ENCODE measurements at places on chromosomes 2 and 18.
A peak's percentile ranks its signal among the peaks of the same experiment; 100 is the strongest.

DNA sequence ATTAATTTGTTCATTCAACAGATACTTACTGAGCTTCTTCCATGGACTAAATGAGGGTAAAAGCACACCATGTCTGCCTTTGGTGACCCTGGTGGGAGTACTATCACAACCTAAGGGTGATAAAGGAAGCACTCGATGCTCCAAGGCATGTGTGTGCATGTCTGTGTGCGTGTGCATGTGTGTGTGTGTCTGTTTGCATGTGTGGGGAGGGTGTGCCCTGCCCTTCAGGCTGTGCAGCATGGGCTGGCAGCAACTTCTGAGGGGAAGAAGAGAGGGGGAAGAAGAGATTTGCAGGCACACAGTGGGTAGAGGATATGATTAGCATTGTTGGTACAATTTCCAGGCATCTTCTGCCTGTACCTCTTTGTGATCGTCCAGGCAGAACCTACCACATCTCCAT is 121.6 kb downstream of the ACOXL start:
- DNase-seq: no peak

- no peak for DNase-seq
Measured at GRCh38 chr2:240952496-240953246, 45.7 kb upstream of the SNED1 start.

GRCh38 chr2:641872-642815 is 35.1 kb downstream of the TMEM18 start:
- no peak for DNase-seq

DNA sequence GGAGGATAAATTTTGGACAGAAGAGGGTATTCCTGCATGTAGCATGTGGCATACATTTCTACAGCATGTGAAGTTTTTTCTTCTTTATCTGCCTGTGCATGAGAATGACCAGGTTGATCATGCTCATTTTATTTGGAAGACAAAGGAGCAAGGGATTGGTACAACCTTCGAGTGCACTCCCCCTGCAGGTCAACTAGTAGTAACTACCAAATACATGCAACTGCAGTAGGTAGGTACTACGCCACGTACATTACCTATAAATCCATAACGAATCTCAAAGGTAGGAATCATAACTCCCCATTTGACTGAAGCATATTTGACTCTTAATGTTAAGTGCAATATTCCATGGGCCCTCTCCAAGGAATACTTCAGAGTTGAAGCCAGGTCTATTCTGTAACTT is 763.9 kb downstream of the TSN start:
- DNase-seq: no peak

GRCh38 chr2:37670378-37671008 is 949 bp downstream of the CDC42EP3 start:
- DNase-seq: no peak

GRCh38 chr2:233419602-233420391 is 65.5 kb downstream of the DGKD start:
- peak; percentile 33 for DNase-seq

GRCh38 chr18:74906184-74906583 is 302.8 kb downstream of the PTGR3 start:
- no peak for DNase-seq

DNA sequence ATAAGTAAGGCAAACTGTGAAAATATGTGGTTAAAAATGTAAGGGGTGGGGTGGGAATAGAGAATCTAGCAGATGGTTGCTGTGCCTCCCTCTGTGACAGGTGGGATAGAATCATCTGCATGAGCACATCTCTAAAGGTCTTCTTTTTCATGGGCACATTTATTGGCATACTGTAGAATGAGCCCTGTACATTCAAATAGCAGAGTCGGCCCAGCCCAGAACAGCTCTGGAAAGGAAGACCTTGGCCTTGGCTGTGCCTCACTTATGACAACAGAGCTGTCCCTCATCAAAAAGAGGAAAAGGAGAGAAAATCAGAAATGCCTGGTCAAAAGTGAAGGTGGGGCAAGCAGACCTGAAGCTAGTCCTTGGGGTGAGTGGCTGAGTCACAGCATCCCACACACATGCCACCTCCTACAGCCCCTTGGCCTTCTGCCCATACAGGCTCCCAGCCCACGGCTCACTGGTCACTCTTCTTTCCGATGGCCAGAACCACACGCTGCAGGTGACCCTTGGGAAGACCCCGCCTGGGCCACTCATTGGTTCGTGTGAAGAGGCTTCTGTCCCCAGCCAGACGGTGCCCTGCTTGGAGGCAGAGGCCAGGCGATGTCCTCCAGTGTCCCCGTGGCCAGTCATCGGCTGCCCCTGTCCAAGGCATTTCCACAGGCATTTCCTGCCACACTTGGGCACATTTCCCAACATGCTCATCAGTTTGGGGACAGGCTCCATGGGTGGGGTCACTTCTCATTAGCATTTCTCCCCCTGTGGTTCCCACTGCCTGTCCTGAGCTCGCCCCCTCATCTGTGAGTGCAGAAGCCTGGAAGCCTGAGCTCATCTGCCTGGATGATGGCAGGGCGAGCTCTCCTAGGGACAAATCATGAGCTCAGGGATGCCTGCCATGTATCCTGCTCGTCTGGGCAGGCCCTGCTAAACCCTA is 113.6 kb downstream of the MCFD2 start:
- DNase-seq: no peak

- DNase-seq: no peak
Measured at GRCh38 chr18:33870059-33870458, 292.0 kb downstream of the ASXL3 start.

DNA sequence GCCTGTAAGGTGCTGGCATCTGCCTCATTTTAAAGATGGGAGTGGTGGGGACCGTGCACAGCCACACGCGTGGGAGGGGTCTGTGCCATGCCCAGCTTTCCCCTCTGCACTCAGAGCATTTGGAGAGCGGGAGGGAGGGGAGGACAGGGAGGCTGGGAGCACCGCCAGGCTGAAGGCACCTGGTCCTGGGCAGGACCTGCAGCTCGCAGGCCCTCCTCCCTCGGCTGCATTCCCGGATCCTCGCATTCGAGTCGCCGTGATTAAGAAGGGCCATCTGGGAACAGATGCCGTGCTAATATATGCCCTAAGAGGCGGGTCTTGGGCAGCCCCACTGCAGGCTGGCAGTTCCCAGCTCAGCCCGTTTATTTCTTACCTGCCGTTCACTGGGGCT is 84.0 kb downstream of the PTGR3 start:
- DNase-seq: no peak

DNA sequence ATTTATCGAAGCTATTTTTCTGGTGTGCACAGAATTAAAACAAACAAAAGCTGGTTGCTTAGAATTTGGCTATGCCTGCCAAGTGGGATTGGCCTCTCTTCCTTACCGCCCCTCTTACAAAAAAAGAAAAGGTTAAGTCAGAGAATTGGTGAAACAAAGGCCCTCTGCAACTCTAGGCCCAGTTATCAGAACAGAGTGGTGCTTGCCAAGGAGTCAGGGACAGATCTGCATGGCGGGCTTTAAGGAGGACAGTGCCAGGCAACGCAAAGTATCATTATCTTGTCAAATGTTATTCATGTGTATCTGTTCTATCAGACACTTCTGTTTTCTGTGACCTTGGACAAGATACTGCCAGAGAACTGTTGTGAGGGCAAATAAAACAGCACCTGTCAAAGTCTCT is 78.3 kb downstream of the TGIF1 start:
- DNase-seq: no peak

DNA sequence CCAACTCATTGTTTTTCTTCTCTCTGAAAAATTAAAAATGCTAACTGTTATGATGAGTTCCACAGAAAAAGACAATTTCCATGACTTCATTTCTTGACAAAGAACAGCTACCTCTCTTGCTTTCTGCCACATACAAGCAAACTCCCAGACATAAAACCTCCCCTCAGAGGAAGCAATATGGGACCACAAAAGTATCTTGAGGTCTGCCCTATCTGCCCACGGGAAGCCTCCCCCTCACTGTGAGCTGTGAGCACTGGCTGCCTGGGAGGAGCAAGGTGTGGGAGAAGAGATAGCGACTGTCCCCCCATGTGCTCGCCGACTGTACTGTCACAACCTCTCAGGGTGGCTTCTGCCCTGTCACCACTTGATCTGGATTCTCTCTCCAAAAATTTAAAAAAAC is 69.7 kb upstream of the NRP2 start:
- DNase-seq: no peak

DNA sequence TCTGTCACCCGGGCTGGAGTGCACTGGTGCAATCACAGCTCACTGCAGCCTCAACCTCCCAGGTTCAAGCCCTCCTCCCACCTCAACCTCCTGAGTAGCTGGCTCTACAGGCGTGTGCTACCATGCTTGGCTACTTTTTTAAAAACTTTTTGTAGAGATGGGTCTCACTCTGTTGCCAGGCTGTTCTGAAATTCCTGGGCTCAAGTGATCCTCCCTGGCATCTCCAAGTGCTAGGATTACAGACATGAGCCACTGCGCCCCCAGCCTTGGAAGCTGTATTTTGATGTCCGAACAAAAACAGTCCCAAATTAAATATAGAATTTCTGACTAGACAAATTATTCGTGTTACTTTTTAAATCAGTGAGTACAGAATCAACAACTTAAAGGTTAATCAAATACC is 97.4 kb downstream of the ZNF516 start:
- DNase-seq: no peak

- no peak for DNase-seq
Measured at GRCh38 chr2:31365834-31366505, 48.6 kb downstream of the XDH start.

DNA sequence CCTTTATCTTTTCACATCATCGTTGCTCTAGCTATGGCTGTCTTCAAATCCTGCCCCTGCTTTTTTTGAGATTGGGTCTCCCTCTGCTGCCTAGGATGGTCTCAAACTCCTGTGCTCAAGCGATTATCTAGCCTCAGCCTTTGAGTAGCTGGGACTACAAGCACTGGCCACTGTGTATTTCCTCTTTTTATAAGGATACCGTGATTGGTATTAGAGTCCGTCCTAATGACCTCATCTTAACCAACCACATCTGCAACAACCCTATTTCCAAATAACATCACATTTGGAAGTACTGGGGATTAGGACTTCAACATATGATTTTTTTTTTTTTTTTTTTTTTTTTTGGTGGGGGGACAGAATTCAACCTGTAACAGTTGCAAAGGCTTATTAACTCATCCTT is 9.1 kb downstream of the RESP18 start:
- no peak for DNase-seq

DNA sequence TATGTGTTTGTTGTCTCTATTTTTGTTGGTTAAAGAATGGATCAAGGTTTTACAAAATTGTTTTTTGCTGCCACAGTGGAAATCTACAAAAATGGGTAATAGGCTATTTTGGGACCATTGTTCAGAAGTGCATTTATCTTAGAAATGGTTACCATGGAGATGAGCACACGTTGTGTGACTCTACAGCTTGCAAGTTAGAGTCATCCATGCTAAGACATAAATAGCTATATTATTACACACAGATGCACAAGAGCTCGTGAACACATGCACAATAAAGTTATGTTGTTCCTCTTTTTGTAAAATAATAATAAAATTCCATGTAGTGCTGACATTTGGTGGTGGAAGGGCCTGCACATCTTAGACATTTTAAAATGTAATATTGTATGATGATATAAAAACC is 15.5 kb upstream of the DUSP19 start:
- no peak for DNase-seq

DNA sequence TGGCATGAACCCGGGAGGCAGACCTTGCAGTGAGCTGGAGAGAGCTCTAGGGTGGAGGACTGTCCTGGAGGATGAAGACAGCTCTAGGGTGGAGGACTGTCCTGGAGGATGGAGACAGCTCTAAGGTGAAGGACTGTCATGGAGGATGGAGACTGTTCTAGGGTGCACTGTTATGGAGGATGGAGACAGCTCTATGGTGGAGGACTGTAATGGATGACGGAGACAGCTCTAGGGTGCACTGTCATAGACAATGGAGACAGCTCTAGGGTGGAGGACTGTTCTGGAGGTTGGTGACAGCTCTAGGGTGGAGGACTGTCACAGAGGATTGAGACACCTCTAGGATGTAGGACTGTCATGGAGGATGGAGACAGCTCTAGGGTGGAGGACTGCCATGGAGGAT is 21.1 kb upstream of the KCNG2 start:
- DNase-seq: no peak

GRCh38 chr2:214902286-214902685 is 92.8 kb upstream of the BARD1 start:
- DNase-seq: no peak

GRCh38 chr2:62733546-62733945 is 28.0 kb downstream of the EHBP1 start:
- no peak for DNase-seq

DNA sequence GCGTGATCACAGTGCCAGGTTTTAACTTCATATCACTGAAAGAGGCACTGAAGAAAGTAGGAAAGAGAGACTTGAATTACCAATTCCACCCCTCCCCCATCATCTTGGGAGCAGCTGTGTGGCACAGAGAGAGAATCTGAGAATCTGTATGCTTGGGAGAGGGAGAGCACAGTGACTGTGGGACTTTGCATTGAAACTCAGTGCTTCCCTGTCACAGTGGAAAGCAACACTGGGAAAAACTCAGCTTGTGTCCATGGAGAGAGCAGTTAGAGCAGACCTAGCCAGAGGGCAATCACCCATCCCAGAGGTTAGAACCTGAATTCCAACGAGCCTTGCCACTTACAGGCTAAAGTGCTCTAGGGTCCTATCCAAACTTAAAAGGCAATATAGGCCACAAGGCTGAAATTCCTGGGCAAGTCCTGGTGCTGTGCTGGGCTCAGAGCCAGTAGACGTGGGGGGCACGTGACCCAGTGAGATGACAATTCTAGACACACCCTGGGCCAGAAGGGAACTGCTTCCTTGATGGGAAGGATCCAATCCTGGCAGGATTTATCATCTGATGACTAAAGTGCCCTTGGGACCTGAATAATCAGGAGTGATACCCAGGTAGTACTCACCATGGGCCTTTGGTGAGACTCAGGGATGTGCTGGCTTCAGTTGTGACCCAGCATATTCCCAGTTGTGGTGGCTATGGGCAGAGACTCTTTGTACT is 15.5 kb upstream of the ABCB11 start:
- no peak for DNase-seq

GRCh38 chr2:42721898-42722297 is 42.0 kb downstream of the OXER1 start:
- DNase-seq: no peak

DNA sequence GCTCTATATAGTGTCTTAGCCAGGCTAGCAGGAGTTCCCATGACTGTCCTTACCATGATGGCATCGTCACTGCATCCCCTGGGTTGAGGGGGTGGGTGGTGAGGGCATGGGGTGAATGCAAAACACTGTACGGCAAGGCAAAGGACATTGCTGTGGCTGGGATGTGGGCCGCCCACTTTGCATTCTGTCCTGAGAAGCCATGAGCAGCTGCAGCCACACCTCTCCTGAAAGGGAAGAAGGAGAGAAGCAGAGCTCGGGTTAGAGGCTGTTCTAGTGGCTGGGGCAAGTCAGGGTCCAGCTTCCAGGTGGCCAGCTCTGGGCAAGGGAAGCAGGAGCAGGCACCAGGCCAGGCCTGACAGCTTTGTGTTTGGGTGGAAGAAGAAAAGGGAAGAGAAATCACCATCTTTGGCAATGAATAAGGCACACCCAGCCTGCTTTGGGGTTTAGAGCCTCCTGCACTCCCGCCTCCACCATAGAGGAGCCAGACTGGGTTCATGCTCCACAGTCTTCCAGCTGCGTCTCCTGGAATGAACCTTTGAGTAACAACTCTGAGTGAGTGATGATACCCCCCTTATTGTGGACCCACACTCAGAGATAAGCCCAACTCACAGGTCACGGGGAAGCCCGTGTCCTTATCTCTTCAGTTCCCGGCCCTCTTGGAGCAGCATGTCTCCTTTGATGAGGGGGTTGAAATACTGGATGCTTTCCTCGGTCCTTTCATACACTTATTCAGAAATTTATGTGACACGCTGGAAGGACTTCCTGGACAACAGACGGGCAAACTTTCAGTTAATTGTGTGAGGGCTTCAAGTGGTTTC is 63.4 kb downstream of the INPP4A start:
- DNase-seq: no peak

GRCh38 chr18:23213200-23213599 is 77.9 kb downstream of the CABLES1 start:
- DNase-seq: no peak

All from naive thymus-derived CD8-positive, alpha-beta T cell (primary cell).